ENCODE measurements at places on chromosomes 3 and 15.

DNA sequence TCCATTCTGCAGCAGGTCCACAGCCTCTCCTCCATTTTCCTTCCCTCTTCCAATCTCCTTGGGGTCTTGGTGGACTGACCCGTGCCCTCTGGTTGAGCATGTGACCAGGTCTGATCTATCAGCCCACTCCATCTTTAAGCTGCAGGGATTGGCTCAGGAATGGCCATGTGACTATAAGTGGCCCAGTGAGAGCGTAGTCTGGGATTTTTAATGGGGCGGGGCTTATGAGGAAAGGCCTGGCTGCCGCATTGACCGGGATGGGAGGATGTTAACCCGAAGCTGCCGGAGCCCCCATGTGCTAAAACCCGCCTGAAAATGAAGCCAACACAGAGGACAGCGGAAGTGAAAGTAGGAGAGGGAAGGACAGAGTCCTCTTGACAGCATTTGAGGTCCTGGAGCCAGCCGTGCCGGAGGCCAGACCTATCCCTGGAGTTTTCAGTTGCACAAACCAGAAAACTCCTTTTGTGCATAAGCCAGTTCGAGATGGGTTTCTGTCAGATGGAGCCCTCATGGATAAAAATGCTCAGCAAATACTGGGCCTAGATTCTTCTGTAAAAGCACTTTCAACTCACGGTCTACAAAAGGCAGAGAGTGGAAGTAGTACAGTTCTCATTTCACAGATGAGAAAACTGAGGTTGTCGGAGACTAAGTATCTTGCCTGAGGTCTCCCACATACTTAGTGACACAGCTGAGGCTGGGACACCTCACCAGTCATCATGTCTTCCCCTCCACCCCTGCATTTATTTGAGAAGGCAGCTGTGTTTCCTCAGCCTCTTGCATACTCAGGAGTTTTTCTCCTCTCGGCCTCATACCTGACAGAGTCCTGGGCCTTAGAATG, 61.9 kb downstream of the ATP2B2 start:
- no peak for DNase-seq

GRCh38 chr3:43211681-43212080, 74.7 kb upstream of the SNRK start:
- DNase-seq: no peak

GRCh38 chr3:124592658-124593441, 137.4 kb upstream of the UMPS start:
- no peak for DNase-seq

GRCh38 chr3:161305095-161305991, 66.0 kb downstream of the SPTSSB start:
- DNase-seq: no peak

- DNase-seq: no peak
These were observed 183.6 kb downstream of the MINAR1 start for GRCh38 chr15:79615754-79616153.

DNA sequence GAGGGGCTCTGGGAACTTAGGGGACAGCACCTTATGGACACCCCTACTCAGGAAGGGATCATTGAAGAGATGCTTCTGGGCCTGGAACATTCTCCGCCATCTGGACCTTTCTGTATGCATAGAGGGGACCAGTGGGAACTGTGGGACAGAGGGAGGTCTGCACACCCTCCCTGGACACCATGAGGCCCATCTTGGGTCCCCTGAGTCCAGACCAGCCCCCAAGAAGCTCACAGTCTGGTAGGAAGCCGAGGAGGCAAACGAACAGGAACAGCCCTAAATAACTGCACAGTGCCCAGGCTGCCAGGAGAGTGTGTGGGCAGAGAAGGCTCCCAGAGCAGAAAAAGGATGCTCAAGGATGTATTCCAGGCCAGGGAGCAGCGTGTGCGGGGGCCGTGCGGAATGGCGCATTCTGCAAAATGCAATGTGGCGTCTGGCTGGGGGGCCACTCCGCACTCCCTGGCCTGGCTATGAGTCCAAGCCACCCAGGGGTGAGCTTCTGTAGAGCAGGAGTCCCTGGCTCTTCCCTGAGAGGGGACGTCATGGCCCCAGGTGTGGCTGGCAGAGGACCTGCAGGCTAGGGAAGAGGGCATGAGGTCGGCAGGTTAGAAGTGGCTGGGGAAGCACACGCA, 24.5 kb upstream of the KLF13 start:
- no peak for DNase-seq

GRCh38 chr3:32181365-32181764, 57.1 kb upstream of the CMTM8 start:
- DNase-seq: no peak

DNA sequence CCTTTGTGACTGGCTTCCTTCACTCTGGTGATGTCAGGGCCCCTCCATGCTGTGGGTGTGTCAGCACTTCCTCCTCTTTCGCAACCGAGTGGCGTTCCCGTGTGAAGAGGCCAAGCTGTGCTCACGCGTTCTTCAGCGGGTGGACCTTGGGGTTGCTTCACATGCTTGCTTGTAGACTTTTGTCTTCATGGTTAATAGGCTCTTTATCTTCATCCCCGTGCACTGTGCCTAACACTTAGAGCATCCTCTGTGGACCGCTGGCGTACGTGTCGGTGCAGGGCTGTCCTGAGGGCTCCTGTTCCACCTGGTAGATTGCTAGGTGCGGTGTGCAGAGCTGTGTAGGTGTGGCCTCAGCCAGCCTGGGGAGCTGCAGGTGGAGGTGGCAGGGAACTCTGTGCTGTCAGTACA, 182.3 kb downstream of the OR4M2 start:
- peak; percentile 26 for DNase-seq

DNA sequence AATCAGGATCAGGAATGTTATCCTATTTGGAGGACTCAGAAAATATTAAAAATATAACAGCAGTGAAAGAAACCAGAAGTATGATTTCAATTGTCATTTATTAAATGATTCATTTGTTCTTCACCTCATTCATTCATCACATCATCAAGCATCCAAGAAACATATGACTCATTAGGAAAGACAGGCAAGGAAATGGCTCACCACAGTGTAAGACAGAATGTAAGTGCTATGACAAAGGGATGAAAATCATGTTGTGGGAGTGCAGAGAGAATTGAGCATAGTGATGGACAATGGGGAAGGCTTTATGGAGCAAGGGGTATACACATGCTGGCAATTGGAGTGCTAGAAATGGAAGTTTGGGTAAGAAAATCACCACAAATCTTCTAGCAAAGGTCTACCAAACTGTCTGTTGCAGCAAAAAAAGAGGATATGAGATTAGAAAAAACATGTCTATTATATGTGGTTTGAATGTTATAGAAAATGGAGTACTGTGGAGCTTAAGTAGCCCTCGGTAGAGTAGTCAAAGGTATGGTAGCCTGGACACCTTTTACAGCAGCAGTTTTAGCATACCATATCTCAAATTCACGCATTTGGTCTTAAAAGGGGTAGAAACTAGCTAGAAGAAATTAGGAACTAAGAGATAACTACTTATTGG, 111.1 kb upstream of the GPR149 start:
- no peak for DNase-seq

DNA sequence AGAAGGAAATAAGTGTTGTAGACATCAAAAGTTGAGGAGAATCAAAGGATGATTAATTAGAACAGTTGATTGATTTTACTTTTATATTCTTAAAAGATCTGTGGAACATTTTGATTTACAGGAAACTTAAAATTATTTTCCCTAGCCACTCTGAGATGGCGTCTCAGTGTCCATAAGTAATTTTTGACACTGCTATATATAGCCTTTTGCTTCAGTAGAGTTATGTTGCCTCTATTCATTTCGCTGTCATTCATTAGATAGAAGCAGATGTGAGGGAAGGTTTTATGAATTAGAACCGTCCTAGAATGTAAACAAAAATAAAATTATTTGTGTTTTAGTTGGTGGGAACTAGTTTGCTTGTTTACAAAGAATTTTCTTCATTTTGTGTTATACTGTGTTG, 51.1 kb upstream of the EIF3J start:
- DNase-seq: no peak

GRCh38 chr3:188581365-188581764, 427.4 kb downstream of the LPP start:
- DNase-seq: no peak

GRCh38 chr3:13113346-13114330, 40.4 kb upstream of the IQSEC1 start:
- no peak for DNase-seq

DNA sequence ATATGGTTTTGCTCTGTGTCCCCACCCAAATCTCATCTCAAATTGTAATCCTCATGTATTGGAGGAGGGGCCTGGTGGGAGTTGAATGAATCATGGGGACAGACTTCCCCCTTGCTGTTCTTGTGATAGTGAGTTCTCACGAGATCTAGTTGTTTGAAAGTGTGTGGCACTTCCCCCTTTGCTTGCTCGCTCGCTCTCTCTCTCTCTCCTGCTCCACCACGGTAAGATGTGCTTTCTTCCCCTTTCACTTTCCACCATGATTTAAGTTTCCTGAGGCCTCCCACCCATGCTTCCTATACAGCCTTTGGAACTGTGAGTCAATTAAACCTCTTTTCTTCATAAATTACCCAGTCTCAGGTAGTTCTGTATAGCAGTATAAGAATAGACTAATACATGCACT, 60.7 kb downstream of the GSK3B start:
- no peak for DNase-seq

- no peak for DNase-seq
These were observed 28.3 kb downstream of the SEC61A1 start for GRCh38 chr3:128080323-128081080.

DNA sequence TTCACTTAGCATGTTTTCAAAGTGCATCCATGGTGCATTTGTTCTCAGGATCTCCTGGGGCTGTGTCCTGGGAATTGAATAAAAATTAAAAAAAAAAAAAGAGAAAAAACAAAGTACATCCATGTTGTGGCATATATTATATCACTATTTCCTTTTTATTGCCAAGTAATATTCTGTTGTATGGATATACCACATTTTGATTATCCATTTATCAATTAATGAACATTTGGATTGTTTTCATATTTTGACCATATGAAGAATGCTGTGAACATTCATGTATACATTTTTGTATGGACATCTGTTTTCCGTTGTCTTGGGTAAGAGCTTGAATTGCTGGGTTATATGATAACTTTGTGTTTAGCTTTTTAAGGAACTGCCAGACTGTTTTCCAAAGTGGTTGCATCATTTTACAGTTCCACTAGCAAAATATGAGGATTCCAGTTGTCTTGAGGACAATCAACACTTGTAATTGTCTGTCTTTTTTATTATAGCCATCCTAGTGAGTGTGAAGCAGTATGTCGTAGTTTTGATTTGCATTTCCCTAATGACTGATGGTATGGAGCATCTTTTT, 44.5 kb downstream of the CTDSPL2 start:
- no peak for DNase-seq

GRCh38 chr3:120708408-120708807, 26.4 kb upstream of the HGD start:
- DNase-seq: no peak

DNA sequence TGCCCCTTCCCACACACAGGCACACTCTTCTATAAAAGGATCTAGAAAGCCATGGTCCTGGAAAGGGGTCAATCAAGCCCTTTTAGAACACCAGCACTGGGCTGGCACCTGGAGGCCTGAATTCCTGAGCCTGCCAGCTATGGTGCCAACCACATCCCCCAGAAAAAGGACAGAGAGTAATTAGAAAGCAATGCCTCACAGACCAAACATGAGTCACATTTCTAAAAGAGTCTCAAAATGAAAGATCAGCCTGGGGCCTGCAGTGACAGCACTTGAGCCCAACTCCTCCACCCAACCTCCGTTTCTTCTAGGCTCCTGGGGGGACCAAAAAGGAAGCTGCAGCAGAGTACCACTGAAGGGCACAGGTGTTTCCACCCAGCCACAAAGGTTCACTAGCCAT, 14.1 kb downstream of the MYLK start:
- no peak for DNase-seq

DNA sequence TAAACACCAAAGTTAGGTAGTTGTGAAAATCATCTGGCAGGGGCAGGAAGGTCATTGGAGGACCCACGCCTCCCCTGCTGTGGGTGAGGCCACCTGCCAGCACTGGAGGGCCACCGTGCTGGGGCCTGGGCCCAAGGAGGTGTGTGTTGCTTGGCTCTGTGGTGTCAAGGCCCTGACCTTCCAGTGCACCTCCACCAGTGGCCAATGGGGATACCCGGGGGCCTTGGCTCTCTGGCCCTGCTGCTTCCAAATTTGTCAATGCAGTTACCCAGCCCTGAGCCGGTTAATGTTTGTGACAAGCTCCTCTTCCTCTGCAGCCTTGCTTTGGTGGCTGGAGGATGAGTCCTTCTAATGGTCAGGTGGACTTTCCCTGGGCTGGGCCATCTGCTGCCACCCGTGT, 150.2 kb downstream of the KLF13 start:
- no peak for DNase-seq

DNA sequence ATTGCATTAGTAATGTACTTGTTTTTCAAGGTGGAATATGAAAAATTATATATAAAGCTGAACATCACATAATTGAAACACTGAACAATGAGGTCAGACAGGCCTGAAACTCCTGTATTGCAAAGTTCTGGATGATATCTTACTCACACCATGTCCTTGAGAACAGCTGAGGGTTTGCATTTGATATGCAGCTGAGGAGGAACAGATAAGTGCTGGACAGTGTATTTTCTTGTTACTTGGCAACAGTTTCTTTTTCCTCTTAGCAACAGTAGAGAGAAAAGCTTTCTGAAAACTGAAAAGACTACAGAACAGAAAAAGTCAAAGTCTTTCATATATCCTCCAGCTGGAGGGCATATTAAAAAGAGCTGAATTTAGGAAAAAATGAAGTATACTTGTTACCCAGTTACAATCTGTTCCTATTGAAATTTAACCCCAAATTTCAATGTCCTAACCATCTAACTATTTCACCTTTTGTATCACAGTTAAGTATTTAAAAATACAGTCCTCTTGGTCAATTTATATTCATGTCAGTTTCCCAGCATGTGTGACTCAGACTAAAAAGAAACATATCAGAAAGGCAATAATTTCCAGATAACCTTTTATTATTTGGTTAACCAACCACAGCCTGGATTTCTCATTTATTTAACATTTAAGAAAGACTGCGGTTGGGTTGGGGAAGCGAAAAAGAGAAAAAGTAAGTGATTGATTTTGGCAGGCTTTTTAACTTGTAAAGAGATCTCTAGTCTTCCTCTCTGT, 733.0 kb upstream of the DPPA4 start:
- no peak for DNase-seq

- DNase-seq: no peak
These were observed 14.2 kb upstream of the ULK3 start for GRCh38 chr15:74857082-74857655.

DNA sequence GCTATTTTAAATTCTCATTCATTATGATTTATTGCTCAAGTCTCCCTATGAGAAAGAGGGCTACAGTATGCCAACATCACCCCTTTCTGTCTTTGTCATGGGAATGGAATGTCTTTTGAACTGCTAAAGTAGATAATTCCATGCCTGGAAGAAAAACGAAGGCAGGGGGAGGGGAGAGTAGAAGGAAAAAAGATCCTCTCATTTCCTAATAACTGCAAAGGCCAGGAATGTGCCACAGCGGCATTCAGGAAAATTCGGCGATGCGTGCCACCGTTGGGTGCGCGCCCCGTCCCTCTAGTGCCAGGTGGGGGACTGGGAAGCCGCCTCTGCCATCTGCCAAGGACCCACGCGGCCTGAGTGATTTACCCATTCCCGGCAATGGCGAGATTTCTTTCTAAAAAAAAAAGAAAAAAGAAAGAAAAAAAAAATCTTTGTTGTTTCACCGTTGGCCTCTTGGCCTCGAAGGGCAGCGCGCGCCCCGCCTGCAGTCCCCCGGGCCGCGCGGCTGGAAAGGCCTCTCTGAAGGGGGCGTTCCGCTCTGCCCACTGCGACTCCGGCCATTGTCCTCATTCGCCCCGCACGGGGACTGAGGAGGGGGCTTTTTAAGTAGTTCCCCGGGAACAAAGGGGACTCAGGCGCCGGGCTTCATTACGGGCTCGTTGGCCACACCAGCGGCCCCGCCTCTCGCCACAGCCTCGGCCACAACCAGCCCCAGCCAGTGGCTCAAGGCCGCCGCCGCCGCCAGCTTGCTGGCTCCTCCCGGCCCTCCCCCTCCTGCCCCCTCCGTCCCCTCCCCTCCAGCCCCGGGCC, 54.5 kb downstream of the CPN2 start:
- no peak for DNase-seq

Data from activated T-helper 1 cell treated with Interleukin-2 at 50 U/mL for 16 hours (primary cell).